LNCaP clone FGC (cell line): ENCODE measurements at places on chromosomes 11 and 22.

GRCh38 chr11:13134066-13134465 lies 125.0 kb downstream of the RASSF10 start:
- no peak for DNase-seq

DNA sequence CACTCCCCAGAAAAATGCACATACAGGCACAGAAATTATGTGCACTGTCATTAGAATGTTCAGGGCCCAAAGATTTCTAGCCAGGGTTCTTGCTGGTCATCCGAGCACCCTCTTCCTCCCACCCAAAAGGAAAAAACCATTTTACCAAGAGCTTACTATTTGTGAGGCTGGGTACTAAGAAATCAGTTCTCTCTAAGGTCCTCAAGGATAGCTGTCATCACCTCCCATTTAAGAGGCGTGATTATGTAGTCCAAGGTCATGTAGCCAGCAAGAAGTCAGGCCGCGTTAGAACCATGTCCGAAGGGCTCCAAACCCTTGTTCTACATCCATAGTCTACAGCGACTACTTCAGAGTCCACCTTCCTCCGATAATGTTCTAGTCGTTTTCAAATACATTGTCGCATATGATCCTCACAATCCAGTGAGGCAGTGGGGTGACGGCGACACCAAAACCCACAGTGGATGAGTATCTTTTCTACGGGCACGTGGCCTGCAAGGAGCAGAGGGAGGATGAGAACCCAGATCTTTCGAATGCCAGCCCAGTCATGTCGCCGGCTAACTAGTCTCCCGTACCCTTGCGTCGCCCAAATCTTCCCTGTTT lies 634 bp downstream of the TIMM8B start:
- DNase-seq, result no peak

DNA sequence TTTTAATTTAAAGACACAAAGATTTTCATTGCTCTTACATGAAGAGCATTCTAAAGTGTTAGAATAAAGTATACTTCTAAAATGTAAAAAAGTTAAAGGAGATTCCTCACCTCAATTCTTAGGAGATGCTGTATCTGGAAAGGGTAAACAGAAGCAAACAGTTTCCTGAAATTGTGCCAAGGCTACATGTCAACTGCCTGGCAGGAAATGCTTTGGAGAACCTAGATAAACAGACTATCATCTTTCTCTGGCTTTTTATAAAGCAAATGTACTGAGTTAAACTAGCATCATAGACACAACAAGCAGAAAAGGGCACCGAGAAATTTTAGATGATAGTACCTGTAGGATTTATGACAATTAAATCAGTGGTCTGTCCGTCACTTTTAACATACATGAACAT lies 24.7 kb upstream of the AKIP1 start:
- peak; percentile 68 for DNase-seq

DNA sequence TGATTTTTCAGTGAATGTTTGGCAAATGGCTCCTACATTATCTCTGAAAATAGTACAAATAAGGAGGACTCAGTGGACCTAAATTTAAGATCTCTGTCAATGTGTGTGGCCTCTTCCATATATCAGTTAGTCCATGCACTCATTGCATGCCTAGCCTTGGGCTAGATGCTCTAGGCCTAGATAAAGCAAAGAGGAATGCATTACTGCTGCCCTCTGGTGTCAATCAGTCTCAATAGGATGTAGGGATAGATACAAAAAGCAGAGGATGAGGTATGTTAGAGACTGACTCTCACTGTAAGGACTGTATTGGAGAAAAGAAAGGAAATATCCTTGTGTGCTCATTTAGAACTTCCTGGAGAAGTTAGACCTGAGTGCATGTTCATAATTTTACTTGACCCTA lies 42.0 kb downstream of the MS4A2 start:
- peak; percentile 18 for DNase-seq

DNA sequence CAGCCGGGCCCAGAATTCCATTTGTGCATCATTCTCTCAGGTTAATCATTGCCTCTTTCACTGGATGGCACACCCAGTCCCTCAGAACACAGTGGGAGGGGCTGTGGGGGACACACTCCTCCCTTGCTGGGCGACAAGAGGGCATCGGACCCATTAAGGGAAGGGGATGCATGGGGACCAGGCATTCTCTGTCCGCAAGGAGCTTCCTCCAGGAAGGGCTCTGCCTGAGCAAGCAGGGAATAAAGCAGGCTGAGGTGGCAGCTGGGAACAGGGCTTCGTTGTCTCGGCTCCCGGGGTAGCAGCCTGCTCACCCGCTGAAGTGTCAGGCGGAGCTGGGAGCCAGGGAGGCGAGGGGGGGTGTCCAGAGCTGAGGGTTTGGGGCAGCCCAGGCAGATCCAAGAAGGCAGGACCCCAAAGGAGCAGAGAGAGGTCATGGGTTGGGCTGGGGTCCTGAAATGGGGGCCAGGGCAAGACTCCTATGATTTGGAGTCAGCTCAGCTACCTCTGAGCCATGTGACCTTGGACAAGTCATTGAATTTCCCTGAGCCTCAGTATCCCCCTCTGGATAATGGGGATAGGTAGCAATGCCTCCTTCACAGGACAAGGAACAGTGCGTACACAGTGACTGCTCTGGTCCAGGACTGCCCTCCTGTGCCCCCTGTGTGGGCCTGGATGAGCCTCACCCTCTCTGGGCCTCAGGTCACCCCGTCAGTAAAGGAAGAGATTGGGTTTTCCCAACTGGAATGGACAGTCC lies 1.4 kb downstream of the GAL3ST1 start:
- DNase-seq, result no peak

DNA sequence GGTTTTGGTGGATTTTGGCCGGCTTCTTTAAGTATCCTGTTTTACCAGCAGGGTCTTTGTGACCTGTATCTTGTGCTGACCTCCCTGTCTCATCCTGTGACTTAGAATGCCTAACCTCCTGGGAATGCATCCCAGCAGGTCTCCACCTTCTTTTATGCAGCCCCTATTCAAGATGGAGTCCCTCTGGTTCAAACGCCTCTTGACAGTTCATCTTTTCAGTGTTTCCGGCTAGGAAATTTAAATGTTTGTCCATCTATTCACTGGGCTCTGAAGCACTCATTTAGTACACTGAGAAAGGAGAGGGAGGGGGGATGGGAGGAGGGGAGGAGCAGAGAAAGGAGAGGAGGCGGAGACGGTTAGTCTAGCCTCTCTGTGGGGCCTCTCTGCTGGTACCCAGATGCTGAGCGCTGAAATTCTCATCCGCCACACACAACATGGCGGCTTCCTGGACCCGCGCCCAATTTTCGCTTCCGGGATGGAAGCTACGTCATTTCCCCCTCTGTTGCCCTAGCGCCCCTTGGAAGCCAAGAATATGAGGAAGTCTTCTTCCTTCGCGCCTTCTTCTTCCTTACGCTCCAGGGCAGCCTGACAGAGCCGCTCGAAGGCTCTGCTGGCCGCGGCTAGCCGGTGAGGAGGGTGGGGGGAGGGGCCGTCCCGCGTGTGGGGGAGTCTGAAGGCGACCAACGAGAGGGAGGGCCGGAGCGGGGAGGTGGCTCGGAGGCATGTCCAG lies 69.0 kb upstream of the SYT13 start:
- DNase-seq, result no peak

DNA sequence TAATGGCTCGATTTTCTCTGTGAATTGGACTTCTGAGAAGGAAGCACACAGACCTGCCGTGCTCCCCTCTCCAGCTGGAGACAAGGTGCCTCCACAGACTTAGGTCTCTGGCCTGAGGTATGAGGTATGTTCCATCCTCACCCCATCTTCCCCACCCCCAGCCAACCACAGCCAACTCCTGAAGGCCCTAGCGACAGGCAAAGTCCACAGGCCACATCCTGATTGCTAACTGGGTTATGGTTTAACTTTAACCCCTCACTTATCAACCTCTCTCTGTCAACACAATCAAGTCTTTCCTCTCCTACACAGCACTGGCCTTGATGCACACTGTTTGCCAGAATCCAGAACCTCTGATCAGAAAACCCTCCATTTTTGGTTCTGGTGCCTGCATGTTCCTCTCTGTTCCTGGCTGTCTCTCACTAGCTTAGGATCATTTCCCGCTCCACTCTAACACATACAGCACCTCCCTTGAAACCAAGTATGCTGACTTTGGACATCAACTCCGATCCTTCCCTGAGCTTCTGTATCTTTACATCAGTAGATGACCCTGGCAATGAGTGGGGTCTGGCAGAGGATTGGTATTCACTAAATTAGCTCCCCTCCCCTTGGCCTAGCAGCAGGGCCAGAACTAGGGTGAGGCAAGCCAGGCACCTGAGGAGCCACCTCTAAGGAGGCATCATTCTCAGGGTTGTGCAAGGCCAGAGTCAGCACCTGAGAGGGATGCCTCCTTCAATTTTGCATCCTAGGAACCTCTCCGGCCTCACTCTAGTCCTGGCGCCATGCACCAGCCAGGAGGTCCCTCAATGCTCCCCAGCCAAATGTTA lies 22.0 kb downstream of the JAML start:
- no peak for DNase-seq

- no peak for DNase-seq
Observed at GRCh38 chr11:78699609-78700135, 125.0 kb upstream of the NARS2 start.

DNA sequence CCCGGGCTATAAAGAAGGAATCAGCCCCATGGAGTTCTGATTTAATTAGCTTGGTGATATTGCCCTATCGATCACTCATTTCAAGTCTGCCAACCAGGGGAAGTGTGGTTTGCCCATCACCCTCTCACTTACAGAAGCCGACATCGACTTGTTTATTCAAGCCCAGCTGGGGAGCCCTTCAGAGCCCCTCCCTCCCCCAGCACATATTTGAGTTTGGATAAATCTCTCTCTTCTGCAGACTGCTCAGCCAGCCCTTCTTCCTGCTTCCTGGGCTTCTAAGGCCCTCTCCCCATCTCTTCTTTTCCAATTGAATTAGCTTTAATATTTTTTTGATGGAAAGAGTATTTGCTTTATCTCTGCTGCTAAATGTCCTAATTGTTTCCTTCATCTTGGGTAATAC lies 299.0 kb downstream of the MIAT start:
- DNase-seq, result no peak

GRCh38 chr11:128663824-128664223 lies 30.0 kb upstream of the FLI1 start:
- DNase-seq, result no peak

DNA sequence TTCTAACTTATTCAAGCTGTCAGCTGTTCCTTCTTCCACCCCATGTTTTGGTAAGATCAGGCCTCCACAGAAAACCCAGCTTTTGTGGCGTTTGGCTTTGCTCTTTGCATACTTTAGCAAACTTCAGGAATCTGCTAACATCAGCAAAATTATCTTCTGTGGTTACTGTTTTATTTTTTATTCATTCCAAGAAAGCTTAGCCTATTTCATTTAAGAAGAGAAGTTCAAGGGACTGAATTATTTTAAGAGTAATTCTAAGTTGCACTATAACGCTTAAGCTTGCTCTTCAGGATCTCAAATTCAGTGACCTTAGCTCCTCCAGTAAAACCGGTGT lies 1.1 kb downstream of the JHY start:
- DNase-seq, result no peak

GRCh38 chr11:36394926-36395325 lies 98.8 kb downstream of the PRR5L start:
- DNase-seq, result no peak

DNA sequence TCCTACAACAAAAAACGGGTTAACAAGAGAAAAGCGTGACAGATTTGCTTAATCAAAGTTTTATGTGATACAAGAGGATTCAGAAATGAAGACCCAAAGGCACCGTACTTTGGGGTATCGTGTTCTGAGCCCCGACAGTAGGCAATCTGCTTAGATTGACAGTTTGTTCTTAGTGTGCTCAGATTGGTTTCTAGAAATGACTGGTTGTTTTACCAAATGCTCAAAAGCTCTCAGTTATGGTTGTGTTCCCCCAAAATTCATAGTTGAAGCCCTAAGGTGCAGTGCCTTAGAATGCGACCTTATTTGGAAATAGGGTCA lies 102.7 kb downstream of the RASSF10 start:
- no peak for DNase-seq

DNA sequence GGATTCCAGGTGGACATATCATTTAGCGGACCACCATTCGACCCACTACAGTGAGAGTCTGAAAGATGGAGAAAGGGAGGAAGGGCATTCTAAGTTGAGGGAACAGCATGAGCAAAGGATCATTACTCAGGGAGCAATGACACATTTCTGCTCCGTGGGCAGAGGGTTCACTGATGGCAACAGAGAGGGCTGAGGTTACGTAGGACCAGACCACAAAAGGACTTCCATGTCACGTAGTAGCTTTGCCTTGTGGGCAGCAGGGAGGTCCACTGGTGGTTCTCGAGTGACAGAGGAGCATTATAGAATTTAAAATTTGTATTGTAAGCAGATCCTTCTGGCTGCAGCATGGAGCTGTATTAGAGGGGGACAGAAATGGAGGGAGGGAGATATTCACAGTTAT lies 109.7 kb upstream of the NAV2 start:
- no peak for DNase-seq
